Midbrain (tissue), 1 donor: ENCODE measurements at places on chromosomes 11 and 22.

- no peak for DNase-seq
Measured at GRCh38 chr22:36079041-36079440, 50.4 kb upstream of the RBFOX2 start.

DNA sequence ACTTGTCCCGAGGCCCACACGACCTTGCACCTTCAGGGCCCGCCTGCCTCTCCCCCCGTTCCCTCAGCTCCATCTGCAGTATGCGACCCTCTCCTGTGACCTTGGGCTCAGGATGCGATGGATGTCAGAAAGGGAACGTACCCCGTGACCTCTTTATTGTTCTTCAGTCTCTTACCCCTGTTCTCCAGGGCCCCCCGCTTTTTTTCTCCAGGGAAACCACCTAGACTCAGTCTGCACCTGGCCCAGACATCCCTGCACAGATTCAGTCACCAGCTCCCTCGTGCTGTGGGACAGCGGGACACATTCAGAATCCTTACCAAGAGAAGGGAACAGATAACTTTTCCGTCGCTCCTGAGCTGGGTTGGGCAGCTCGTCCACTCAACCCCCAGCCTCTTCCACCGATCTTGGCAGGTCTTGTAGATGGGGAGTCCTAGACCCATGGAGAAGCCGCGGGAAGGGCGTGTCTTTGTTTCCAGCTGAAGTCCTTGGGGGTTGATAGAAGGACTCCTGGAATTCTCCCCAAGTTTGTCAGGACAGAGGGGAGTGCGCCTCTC lies 1.4 kb upstream of the PHOX2A start:
- DNase-seq = no peak

DNA sequence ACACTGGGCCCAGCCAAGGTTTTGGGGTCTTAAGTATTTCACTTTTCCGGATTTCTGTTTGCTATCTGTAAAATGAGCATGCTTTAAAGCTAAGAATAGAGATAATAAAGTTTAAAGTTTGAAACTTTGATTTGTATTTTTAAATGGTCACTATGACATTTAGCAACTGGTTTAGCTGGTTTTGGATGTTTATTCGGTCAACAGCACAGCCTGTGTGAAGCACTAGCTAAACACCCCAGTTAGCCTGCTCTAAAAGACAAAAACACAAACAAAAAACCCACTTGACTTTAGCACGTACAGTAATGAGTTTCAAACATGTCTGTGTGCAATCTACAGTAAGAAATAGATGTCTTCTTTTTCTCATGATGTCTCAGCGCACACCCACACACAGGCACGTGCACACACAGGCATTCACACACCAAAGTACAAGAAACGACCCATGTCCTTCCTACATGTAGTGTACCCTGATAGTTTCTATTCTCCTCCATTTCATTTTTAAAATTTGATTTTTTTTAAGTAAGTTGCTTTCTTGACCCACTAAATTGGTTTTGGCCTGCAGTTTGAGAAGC lies 29.4 kb downstream of the SLC1A2 start:
- DNase-seq = no peak

DNA sequence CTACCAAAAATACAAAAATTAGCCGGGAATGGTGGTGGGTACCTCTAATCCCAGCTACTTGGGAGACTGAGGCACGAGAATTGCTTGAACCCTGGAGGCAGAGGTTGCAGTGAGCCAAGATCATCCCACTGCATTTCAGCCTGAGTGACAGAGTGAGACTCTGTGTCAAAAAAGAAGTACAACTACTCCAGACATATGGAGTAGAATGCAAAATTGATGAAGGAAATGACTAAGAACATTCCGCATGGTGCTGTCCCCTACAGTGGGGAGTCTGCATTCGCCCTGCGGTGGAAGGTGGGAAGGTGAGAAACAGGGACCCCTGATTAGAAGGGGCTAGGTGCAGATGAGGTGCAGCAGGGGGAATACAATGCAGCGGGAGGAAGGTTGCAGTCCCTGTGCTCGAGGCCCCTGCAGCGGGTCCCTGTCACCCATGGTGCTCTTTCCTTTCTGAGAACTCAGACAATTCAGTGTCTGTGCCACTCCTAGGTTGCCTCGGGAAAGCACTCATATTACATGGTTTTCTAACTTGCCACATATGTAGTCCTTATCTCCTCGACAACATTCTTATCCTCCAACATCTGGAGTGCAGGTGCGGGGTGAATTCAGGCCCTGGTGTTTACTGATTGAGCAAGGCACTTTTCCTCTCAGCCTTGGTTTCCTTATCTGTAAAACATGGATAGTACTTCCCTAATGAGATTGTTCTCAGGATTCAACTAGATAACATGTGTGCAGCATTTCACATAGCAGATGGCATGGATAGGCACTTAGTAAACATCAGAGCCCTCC lies 5.2 kb downstream of the POLD4 start:
- DNase-seq = no peak

DNA sequence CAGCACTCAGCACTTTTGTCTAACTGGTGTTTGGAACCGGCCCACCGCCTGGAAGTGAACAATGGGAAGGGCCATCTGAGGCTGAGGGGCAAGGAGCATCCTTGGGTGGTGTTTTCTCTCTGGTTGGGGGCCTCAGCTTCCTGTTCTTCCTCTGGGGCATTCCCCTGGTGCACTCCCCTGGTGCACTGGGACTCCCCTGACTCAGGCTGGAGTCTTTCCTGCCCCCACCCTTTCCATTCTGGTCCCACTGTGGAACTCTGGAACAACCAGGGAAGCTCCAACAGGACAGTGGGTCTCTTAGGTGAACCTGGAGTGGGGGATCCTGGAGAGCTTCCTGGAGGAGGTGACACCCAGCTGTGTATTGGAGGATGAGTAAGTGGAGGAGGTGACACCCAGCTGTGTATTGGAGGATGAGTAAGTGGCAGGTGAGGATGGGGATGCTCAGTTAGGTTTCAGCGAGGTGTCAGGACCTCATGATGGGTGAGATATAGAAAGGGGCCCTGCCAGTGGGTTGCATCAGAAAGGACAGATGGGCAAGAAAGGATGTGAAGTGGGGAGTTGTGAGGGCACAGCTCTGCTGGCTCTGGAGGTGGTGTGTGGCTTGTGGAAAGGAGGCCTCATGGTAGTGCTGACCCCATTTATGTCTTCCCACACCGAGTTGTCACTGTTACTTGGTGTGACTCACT lies 132.1 kb downstream of the OSBP2 start:
- no peak for DNase-seq

DNA sequence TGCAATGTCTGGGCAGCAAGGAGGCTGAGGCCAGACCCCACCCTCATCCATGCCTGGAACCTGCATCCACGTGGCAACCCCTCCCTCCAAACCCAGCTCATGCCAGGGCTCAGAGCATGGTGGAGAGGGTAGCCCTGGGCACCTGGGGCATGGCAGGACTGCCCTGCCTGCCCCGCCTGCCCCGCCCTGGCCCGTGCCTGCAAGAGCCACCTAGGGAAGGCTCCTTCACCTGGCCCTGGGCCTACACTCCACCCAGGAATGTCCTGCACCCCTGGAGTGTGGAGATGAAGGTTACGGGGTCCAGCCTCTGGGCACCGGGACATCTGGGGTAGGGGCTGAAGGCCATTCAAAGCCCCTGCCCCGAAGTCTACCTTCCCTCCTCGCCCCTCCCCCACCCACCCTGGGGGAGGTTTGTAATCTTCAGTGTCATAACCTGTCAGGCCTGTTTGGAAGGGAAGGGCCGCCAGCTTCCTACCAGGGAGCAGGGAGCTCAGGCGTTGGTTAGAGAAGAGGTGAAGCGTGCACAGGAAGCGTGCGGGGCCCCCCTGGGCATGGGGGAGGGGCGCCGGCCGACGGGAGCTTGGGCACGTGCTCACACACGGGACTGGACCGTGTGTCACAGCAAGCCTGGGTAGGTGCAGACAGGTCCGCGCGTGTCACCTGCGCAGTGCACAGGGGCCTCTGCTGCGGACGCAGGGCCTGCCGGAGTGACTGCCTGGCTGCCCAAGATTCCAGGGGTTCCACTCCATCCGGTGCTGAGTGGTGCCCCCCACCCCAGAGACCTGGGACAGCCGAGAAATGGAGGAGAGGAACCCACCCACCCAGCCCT lies 30.7 kb upstream of the TH start:
- DNase-seq = no peak

GRCh38 chr22:36067235-36067558 lies 38.6 kb upstream of the RBFOX2 start:
- DNase-seq = no peak

DNA sequence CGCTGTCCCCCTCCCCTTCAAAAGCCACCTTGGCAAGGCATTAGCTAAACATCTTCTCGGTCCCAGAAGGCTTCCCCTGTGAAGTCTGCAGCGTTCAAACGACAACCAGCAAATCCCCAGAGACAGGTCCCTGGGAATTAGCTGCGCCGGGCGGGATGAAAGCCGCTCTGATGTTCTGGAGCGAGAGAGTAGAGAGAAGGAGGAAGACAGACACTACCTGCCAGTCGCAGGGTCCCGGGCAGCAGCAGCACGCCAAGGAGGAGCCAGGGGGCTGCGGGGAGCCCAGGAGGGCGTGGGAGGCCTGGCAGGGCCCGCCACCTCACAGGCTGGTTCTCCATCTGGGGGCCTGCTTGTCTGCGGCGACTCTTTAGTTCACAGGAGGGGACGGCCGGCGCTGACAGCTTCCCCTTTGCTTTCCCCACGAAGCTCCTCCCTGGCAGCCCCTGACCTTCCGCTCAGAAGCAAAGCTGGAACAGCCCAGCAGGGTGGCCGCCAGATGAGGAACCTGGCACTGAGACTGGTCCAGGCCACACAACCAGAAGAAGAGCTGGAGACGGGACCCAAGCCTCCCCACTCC lies at the start of gene NFAM1:
Gene NFAM1, minus strand, starts transcription at position 384 of the 577 bp plus-strand sequence. Its CDS starts 46 bp downstream, at position 338.
- no peak for DNase-seq

DNA sequence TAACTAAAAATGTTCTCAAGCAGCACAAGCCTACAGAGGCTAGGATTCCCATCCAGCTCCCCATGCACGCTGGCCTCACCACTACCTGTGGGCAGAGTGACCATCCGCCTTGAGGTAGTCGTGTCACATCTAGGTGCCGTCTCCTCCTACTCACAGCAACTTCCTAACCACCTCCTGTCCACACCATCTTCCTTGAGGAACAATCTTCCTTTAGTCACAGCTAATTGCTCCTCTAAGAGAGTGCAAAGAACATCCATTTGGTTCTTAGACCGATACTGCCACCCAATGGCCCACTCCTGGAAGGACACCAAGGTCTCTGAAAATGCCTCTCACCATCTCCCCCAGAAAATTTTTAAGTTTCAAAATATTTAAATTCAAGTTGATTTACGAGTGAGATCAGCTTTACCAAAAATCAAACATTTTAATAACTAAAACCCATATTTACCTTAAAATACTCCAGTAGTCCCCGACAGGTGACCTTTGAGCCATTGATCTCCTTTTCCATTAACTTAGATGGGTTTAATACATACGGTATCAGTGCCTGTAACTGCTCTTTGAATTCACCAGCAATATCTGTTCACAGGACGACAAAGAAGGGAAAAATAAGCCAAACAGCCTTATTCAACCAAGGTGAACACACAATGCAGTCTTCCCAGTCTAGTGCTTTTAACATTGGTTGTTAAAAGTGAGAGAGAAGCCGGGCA lies 21.7 kb upstream of the PLAAT3 start:
- DNase-seq = peak; percentile 85

DNA sequence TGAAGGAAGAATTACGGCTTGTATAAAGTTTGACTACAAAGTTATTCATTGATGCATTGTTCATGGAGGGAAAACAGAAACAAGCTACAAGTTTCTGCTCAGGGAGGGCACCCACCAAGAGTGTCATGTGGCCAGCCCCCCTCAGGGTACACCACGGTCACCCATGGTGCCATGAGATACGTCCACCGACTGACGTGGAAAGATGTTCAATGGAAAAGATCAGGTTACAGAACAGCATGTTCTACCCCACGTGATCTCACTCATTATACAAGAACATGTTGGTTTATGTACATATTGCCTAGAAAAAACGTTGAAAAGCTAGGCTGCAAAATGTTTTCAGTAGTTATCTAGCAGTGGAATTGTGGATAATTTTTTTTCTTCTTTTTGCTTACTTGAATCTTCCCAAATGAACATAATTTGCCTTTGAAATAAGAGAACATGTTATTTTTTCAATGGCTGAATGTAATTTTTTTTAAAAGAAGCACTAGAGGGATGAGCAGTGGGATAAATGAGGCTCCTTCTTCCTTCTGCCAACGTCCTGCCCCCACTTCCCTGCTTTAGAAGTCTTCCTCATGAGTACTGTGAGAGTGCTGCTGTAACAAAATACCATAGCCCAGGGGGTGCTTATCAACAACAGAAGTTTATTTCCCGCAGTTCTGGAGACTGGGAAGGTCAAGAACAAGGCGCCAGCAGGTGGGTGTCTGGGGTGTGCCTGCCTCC lies 22.5 kb downstream of the RCN1 start:
- DNase-seq = no peak

- DNase-seq = peak; percentile 80
Measured at GRCh38 chr11:32290783-32291182, 144.6 kb downstream of the WT1 start.

DNA sequence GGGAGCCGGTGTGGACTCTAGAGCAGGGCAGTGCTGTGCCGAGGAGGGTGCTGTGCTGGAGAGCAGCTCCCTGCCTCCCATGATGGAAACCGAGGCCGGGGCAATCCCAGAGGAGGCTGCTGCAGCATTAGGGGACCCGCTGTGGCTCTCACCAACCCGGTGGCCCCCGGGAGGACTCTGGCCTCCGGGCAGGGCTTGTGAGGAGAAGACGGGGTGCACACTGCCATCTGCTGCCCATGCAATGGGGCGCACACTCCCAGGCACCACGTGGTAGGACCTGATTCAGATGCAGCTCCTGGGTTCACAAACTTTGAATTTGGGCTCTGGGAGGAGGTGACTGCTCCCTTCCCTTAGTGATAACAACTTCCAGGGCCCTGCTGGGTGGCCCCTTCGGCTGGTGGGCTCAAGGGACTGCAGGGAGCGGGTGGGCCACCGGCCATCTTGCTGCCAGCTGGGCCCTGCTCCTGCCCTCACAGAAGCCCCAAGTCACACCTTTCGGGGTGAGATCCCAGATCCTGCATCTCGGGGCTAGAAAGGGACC lies 93.8 kb upstream of the FGF3 start:
- DNase-seq = no peak

DNA sequence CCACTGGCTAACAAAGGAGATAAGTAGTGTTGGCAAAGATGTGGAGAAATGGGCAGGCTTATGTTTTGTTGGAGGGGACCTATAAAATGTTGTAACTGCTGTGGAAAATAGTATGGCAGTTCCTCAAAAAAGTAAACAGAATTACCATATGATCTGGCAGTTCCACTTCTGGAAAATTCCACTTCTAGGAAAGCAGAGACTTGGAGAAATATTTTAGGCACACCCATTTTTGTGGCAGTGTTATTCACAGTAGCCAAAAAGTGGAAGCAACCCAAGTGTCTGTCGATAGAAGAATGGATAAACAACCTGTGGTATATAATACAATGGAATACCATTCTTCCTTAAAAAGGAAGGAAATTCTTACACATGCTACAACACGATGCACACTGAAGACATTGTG lies 57.0 kb upstream of the ADORA2A start:
- DNase-seq = no peak

- DNase-seq = no peak
Measured at GRCh38 chr11:117884994-117885393, 8.5 kb upstream of the FXYD6 start.

GRCh38 chr22:44186121-44186510 lies 5.4 kb downstream of the PARVG start:
- no peak for DNase-seq

GRCh38 chr11:88415495-88415894 lies 78.0 kb upstream of the CTSC start:
- no peak for DNase-seq
